ENCODE measurements at places on chromosomes 2 and 18.
A peak's percentile ranks its signal among the peaks of the same experiment; 100 is the strongest.

- DNase-seq, result peak; percentile 71
- H3K4me3 ChIP-seq, result no peak overlapping the region
- H3K36me3 ChIP-seq, result no peaks in the 10 kb centered on the region
- H3K27me3 ChIP-seq, result no peaks in the 10 kb centered on the region
These were observed 17.9 kb downstream of the KCNIP3 start for GRCh38 chr2:95314964-95315611.

DNA sequence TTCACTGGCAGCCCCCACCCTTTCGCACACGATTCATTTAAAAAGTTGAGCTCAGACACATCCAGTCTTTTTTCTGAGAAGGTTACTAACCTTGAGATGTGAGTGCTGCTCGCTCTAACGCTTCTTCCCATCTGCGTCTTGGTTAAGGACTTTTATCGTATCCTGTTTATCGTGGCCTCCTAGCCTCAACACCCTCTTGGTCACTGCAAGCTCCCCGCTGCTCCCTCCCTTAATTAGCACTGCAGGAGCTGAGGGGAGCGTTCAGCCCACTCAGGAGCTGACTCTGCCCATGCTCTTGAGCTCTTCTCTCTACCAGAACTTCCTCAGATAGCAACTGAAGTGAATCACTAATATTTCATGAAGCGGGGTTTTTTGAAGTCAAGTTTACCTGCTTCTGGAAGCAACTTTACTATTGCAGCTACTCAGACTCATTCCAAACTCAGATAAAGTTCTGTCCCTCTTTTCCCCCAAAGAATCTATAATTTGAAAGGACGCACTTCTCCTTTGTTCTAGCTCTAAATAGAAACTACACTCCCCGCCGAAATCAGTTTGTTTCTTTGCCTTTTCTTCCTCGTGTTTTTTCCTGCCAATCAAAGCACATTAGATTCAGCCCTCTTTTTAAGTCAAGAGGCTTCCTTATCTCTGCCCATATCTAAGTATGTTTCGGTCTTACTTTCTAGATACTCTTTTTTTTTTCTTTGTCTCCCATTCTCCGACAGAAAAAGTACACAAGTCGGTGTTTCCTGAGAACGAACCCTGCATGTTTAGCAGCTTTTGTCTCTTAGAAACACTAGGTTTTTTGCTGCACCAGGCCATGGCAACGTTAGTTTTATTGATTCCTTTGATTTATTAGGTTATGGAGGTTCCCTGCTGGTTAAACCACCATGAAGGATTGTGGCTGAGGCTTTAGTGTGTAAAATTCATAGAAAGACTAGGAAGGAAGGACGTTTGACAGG, 9.3 kb upstream of the CD226 start:
- H3K36me3 ChIP-seq, result no peaks in the 10 kb centered on the region
- H3K27ac ChIP-seq, result no peak overlapping the region
- no peak for DNase-seq
- 0 out of 2 replicates have a peak, but pooled peaks cover 5% of the 10 kb centered on the region for H3K4me1 ChIP-seq

DNA sequence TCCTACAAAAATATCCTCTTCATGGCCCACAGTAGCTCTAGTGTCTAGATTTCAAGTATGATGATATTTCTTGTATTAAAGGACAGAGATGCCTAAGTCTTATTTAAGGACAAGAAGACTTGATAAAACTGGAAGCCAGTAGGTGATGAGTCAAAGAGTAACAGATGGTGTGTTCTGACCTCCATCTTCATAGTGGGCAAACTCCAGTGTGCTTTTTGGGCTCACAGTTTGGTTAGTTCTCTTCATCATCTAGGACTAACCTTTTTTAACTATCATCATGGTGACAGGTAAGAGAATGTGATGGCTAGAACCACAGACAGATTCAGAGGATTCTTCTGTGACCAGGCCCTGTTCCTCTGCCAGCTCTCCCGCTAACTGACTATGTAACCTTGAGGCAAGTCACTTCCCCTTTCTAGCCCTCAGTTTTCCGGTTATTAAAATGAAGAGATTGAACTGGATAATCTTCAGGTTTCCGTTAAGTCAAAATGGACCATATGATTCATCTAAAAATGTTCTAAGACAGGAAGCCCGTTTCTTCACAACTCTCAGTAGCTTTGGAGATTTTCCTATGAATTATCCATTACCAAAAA, 140.3 kb upstream of the RASGRP3 start:
- H3K36me3 ChIP-seq, result no peaks in the 10 kb centered on the region
- H3K4me1 ChIP-seq, result no peaks in the 10 kb centered on the region
- no peak for DNase-seq

- H3K36me3 ChIP-seq, result peaks cover 2% of the 10 kb centered on the region
- H3K4me1 ChIP-seq, result peaks cover 61% of the 10 kb centered on the region
- peak within 1 kb of the TSS; percentile 68 for H3K4me3 ChIP-seq
- no peak within 1 kb of the TSS for H3K27ac ChIP-seq
- peaks cover 58% of the 10 kb centered on the region for H3K27me3 ChIP-seq
These were observed at the start of gene SALL3 for GRCh38 chr18:78979730-78980278. Gene SALL3 (plus strand): TSS chr18:78979818. CDS start chr18:78980275, 457 bp downstream.

- H3K27ac ChIP-seq, result no peak overlapping the region
- peaks cover 29% of the 10 kb centered on the region for H3K27me3 ChIP-seq
- no peak for DNase-seq
- H3K4me1 ChIP-seq, result peaks cover 7% of the 10 kb centered on the region
These were observed 441.5 kb upstream of the TNP1 start for GRCh38 chr2:217301142-217301925.

DNA sequence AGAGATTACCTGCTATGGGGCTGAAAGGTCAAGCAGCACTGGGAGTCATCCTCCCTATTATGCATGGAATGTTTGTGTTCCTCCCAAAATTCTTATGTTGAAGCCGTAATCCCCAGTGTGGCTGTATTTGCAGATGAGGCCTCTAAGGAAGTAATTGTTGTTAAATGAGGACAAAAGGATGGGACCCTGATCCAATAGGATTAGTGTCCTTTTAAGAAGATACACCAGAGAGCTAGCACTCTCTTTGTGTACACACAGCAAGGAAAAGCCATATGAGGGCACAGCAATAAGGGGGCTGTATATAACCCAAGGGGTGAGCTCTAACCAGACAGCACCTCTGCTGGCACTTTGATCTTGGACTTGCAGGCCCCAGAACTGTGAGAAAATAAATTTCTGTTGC, 18.3 kb downstream of the STAM2 start:
- no peak overlapping the region for H3K27ac ChIP-seq
- no peak for DNase-seq
- no peaks in the 10 kb centered on the region for H3K27me3 ChIP-seq

DNA sequence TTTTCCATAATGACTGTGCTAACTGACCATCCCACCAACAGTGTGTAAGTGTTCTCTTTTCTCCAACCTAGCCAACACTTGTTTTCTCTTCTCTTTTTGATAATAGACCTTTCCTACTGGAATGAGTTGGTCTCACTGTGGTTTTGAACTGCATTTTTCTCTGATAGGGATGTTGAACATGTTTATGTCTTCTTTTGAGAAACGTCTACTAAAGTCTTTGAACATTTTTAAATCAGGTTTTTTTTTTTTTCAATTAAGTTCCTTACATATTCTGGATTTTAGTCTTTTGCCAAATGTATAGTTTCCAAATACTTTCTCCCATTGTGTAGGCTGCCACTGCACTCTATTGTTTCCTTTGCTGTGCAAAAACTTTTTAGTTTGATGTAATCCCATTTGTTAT, 405.5 kb upstream of the FIGN start:
- H3K4me3 ChIP-seq, result no peak overlapping the region
- no peak for DNase-seq
- H3K36me3 ChIP-seq, result no peaks in the 10 kb centered on the region
- H3K27ac ChIP-seq, result no peak overlapping the region
- H3K27me3 ChIP-seq, result no peaks in the 10 kb centered on the region

DNA sequence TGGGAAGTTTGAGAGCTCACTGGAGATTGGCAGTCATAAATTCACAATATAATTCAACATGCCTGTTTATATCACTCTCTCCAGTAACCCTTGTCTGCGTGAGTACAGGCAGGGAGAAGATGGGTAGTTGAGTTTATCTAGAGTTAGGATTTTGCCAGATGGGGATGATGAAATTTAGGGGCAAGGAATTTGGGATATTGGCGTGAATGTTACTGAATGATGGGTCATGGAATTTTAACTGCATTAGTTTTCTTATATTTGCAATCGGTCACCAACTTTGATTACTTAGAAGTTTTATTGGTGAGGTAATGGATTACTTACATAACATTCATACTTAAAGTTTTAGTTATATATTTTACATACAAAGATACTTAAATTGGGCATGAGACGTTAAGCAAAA, 35.1 kb downstream of the SANBR start:
- H3K36me3 ChIP-seq, result 0 out of 2 replicates have a peak, but pooled peaks cover 2% of the 10 kb centered on the region
- H3K4me3 ChIP-seq, result no peak overlapping the region
- DNase-seq, result no peak
- H3K27ac ChIP-seq, result no peak overlapping the region
- H3K27me3 ChIP-seq, result no peaks in the 10 kb centered on the region

DNA sequence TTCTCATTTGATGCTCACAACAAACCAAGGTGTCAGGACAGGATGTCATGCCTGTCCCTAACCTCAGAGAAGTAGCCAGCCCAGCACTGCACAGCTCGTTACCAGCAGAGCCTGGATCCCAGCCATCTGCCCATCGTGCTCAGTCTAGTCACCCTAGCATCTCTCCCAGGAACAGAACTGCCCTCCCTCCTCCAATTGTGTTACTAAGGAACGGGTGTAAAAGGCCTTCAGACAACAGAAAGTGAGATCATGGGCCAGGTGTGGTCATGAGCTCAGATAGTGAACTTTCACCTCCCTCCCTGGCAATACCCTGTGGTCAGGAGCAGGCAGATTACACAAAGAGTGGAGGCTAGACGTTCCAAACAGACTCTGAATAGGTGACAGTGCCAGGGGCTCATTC, 111.8 kb upstream of the PPP1CB start:
- H3K27me3 ChIP-seq, result no peaks in the 10 kb centered on the region
- DNase-seq, result no peak
- H3K27ac ChIP-seq, result no peak overlapping the region
- peaks cover 15% of the 10 kb centered on the region for H3K4me1 ChIP-seq

DNA sequence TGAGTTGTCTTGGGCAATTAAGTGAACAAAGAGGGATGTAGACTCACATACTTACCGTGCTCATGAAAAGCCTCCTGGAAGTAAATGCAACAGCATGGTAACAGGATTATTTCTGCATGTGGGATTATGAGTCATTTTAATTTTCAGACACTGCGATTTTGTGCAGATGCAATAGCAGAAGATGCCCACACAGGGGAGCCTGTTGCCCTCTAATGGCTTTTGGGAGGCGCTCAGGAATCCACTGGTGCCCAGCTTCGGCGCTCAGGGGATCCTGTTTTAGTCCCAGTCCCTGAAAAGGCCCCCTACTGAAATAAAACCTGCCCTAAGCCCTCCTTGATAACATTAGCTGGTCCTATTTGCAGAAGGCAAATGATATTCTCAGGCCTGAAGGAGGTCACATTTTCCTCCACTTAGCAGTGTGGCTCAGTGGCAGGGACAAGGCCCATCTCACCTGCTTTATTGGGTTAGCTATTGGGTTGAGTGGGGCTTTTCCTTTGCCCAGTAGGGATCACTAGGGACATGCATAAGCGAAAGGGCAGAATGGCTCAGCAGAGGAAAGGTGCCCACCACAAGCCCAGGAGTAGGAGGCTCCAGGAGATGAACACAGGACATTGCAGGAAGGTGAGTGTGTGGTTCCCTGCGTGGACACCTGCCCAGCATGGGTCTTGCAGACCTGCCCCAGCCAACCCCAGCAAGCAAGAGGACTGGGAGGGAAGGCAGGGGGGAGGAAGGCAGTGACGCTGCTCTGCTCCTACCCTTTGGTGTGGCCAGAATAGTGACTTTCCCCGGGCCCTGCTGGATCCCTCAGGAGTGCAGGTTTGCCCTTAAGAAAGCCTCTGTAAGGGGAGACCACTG, 26.5 kb upstream of the KCNS3 start:
- no peak overlapping the region for H3K4me3 ChIP-seq
- H3K27ac ChIP-seq, result no peak overlapping the region
- H3K4me1 ChIP-seq, result peaks cover 2% of the 10 kb centered on the region
- no peaks in the 10 kb centered on the region for H3K27me3 ChIP-seq
- no peaks in the 10 kb centered on the region for H3K36me3 ChIP-seq
- peak; percentile 72 for DNase-seq

- H3K27me3 ChIP-seq, result peaks cover 2% of the 10 kb centered on the region
- H3K27ac ChIP-seq, result no peak overlapping the region
- no peak overlapping the region for H3K4me3 ChIP-seq
- H3K4me1 ChIP-seq, result peaks cover 6% of the 10 kb centered on the region
These were observed 146.1 kb upstream of the OTOS start for GRCh38 chr2:240286596-240286995.

DNA sequence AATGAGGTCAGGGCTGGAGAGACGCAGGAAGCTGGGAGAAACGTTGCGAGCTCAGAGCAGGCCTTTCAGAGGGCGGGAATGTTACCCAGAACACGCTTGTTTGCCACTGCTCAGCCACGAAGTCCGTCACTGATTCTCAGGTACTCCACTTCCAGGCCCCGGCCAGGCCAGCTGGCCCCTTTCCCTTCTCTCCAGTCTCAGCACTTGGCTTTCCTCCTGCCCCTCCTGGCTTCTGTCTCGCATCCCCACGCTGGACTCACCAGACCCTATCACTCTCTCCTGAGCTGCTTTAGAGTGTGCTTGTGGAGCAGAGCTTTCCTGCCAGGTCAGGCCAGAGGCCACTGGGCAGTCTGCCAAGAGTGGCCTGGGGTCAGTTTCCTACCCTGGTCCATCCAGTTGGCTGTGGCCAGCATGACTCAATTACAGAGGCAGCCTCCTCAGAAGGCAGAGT, 151.4 kb downstream of the TWIST2 start:
- H3K27ac ChIP-seq, result no peak overlapping the region
- no peak for DNase-seq
- no peaks in the 10 kb centered on the region for H3K27me3 ChIP-seq
- H3K36me3 ChIP-seq, result peaks cover 13% of the 10 kb centered on the region

GRCh38 chr2:118832791-118833715, 14.4 kb downstream of the EN1 start:
- H3K27me3 ChIP-seq, result peaks cover 91% of the 10 kb centered on the region
- H3K36me3 ChIP-seq, result no peaks in the 10 kb centered on the region
- H3K4me1 ChIP-seq, result peaks cover 37% of the 10 kb centered on the region
- DNase-seq, result no peak

DNA sequence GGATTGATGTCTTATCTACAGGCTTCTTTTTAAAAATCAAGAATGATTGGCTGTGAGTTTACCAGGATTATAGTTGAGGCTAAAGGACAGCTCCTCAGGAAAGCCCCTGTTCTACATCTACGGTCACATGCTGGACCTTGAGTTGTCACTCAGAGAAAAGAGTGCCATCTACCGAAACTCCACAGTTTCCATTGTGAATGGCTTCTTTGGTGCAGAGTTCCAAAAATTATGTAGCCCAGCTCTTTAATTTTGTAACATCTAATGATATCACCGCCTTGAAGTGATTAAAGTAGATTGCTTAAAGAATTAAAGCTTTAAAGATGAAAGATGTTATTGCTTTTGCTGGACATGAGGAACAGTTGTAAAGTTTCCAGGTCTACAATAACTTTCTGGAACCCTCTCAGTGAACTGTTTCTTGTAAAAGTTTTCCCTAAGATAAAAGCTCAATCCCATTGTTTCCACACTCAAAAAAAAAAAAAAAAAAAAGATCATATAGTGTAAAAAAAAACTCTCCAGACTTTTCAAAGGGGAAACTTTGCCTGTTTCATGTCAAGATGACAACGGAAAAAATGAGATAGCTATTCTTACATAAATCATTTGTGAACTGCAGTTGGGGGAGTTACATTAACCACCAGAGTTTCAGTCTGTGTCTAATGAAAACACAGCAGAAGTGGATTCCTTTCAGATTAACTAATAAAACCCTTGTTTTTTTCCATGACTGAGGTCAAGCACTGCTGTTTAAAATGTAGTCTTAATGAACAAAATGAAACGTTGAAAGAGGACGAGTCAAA, 4.3 kb downstream of the COL3A1 start:
- no peaks in the 10 kb centered on the region for H3K36me3 ChIP-seq
- no peak overlapping the region for H3K27ac ChIP-seq
- DNase-seq, result no peak
- no peaks in the 10 kb centered on the region for H3K27me3 ChIP-seq
